ENCODE measurements at places on chromosomes 6 and 20.
A peak's percentile ranks its signal among the peaks of the same experiment; 100 is the strongest.

GRCh38 chr6:167742719-167743303 lies 83.9 kb upstream of the AFDN start:
- DNase-seq, result no peak

- peak; percentile 52 for DNase-seq
These were observed 24.9 kb upstream of the FUCA2 start for GRCh38 chr6:143536461-143536865.

DNA sequence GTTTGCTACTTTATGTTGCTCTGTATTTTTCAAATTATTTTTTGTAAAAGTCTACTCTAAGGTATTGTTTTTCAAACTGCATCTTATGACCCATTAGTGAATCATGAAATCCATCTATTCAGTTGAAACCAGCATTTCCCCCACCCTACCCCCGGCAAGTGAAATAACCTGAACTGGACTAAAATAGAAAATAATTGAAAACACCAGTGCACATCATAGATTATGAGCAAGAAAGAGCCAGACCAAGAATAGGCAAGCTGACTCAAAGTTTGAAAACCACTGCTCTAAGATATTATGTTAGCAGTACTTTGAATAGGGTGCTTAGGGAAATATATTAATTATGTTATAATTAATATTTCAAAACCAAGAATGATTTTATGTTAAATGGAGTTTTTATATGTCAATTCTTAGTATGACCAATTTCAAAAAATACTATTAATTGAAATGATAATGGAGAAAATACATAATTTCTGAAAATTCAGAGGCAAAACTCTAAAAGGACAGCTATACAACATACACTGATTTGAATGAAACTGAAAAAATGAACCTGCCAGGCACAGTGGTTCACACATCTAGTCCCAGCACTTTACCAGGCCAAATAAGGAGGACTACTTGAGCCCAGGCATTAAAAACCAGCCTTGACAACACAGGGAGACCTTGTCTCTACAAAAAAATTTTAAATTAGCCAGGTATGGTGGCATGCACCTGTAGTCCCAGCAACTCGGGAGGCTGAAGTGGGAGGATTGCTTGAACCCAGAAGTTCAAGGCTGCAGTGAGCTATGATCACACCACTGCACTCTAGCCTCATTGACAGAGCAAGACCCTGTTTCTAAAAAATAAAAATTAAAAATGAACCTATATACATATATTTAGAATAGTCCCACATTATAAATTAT lies 112.0 kb downstream of the CDK19 start:
- no peak for DNase-seq

DNA sequence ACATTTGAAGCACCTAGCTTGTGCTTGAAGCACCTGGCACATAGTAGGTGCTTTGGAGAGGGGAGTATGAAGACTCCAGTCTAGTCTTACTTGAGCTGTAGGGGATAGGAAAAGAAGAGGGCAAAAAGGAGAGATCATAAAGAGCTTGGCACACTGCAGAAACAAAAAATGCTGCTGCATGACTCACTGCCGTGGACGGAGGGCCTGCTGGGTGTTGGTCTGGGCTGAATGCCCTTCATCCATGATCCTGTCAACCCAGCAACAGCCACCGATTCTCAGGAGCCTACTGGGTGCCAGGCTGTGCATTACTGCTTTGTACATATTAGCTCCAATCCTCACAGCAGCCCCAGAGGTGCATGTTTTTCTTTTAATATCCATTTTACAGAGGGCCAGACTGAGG lies 6.0 kb downstream of the PDYN start:
- DNase-seq, result no peak

DNA sequence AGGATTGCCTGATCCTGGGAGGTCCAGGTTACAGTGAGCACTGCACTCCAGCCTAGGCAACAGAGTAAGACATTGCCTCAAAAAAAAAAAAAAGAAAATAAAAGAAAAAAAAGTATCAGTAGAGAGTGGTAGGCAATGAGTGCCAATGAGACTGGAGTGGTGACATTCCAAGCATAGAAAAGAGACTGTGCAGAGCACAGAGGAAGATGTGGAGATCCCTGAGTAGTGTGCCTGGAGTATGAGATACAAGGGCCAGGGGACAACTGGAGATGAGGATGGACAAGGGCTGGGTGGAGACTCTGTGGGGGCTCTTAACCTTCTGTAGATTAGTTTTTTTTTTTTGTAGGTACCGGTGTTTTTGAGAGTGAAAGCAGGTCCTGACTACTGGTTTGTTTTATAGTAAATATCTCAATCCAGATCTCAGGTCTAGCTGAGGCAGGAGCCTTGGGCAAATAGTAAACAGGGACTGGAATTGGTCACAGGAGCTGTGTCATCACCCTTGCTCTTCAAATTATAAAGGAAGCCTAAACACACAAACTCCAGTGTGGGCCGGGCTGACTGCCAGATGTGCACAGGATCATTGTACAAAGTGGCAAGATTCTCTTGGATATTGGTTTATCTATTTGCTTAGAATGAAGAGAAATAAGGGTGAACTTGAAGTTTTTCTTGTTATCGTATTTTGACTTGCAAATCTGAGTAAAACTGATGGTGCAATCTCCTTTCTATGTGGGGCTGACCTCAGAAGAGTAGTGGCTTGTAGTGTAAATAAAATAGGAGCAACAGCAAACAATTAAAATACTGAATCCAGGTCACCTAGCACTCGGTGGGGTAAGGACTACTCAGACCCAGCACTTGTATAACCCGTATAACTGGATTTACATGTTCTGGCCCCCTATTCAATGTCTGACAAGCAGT lies 144.9 kb downstream of the SOX4 start:
- no peak for DNase-seq

GRCh38 chr20:7195704-7196103 lies 428.2 kb downstream of the BMP2 start:
- no peak for DNase-seq

GRCh38 chr6:12164508-12164770 lies 125.7 kb upstream of the EDN1 start:
- DNase-seq, result no peak

- DNase-seq, result no peak
These were observed 54.0 kb upstream of the BTN3A2 start for GRCh38 chr6:26311012-26311384.

DNA sequence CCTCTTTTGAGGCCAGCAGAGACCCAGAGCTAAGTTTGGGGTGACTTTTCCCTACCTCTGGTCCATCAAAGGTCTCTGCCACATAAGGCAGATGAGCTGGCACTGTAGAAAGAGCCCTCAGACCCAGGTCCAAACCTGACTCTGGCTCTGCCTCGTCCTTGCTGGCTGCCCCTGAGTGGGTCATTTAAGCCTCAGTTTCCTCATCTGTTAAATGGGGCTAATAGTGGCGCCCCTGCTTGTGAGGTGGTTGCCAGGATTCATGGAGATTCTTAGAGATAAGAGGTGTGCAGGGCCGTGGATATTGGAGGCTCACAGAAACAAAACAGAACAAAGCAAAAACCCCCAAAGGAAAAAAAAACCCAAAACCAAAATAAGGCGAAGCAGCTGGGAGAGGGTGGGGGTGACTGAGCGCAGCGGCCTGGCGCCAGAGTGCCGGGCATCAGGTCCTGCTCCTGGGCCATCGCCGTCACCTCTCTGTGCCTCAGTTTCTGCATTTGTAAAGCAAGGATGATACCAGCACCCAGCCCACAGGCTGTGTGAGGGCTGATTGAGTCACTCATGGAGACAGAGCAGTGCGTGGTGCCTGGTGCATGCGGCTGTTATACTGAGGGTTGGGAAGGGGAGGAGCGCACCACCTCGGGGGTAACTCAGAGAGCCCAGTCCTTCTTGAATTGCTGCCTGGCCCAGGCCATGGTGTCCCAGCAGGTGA lies 133.8 kb upstream of the PTPN1 start:
- no peak for DNase-seq

- peak; percentile 62 for DNase-seq
These were observed 21.2 kb upstream of the MAPK13 start for GRCh38 chr6:36109092-36109491.

GRCh38 chr6:12010635-12011275 lies 1.4 kb upstream of the HIVEP1 start:
- no peak for DNase-seq

GRCh38 chr6:70549327-70549726 lies 17.4 kb upstream of the SDHAF4 start:
- DNase-seq, result no peak

DNA sequence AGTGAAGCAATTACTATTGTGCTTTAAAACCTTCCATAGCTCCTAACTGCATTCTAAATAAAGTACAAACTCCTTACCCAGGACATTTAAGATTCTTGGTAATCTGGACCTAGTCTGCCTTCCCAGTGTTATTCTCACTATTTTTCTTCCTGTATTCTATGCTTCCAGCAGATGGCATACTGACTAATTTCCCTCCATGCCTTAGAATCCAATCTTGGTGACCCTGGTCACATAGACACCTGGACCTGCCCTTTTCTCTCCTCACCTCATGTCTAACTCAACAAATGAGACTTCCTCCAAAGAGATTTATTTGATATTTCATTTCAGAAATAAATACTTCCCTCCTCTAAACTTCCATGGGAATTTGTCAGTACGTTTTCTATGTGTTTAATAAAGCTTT lies 25.8 kb downstream of the ROS1 start:
- no peak for DNase-seq

DNA sequence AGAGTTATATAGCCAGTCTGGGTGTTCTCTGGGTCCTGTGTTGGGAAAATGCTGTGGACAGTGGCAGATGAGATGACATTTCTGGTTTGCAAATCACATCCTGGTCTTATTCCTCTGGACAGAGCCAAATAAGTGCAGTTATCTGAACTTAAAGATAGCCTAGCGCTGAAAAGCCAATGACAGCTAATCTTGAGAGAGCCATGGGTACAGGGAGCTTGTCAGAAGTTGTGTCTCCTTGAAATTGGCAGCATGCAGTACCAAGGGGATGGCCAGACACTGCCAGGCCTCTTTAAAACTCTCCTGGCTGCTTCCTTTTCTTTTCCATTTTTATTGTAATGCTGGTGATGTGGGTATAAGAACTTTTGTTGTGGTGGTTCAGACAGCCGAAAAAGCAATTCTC lies 362.5 kb downstream of the FARS2 start:
- DNase-seq, result no peak

- DNase-seq, result no peak
These were observed 113.2 kb downstream of the TMEM170B start for GRCh38 chr6:11650711-11651110.

GRCh38 chr6:29519291-29520010 lies 31.7 kb upstream of the MAS1L start:
- no peak for DNase-seq

DNA sequence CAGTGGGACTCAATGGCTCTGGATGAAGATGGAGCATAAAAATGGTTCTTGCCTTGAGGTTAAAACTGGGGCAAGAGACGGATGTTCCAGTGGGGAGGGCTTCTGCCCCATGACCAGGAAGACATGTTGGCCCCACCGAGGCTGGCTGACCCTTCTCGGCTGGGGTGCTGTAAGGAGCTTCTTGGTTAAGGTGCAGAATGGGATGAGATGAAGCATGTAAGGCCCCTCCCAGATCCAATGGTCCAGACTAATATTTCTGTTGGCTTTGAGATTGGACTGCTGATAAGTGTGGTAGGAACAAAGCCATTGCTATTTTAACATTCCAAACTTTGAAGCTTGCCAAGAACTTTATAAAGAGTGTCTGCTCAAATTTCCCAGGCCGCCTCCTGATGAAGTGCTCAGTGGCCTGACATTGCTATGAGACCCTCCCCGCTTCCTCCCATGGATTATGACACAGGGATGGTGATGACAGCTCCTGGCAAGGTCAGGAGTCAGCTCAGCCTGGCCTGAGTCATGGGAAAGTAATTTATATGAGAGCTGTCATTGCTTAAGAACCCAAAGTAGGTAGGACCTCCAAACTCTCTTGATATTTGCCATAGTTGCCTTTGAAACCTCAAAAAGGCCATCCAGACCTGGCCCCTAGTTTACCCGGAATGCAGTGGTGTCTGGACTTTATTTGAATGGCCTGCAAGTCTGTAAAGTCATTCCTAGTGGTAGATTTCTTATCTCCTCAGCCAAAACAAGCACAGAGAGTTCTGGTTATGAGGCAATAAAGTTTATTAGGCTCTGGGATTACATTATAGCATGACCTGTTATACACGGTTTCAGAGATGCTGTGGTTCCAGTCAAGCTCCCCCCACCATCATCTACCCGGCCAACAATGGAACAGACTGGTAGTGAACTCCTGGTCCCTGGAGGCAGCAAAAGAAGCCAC lies 55.2 kb downstream of the TGM2 start:
- no peak for DNase-seq

- DNase-seq, result no peak
These were observed 71.5 kb upstream of the PLN start for GRCh38 chr6:118476551-118476950.

- DNase-seq, result no peak
These were observed 4.9 kb downstream of the TCF15 start for GRCh38 chr20:605237-605636.

DNA sequence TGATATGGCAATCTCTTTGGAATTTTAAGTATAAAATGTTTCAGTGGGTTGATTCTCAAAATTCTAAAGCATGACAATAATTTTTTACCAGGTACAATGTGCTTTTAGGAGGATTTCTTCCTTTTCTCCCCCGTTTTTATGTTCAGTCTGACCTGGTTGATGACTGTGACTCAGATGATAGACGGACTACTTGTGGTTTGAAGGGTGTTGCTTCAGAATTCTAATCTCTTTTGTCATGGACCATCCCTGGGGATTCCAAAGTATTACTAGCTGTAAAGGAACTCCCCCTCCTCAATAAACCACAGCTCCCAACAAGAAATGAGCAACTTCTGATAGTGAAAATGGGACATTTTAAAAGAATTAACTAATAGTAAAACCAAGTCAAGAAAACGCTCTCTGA lies 34.9 kb upstream of the TNFAIP3 start:
- no peak for DNase-seq

- no peak for DNase-seq
These were observed 158.8 kb downstream of the JARID2 start for GRCh38 chr6:15404685-15404980.

DNA sequence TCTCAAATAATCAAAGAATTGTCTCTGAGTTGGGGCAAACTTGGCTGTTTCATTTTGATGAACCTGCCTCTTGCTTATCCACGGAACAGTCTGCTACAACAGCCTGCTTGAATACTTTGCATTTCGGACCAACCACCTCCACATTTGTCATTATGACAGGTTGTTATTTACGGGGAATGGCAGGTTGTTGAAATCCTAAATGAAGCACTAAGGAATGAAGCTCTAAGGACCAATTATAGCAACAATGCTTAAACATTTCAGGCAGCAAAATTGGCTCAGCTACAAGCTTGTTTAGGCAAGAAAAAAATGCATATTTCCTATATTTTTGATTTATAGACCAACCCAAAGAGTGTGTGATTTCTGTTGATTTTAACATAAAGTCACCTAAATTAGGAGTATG lies 84.5 kb downstream of the MAP3K7 start:
- DNase-seq, result no peak

DNA sequence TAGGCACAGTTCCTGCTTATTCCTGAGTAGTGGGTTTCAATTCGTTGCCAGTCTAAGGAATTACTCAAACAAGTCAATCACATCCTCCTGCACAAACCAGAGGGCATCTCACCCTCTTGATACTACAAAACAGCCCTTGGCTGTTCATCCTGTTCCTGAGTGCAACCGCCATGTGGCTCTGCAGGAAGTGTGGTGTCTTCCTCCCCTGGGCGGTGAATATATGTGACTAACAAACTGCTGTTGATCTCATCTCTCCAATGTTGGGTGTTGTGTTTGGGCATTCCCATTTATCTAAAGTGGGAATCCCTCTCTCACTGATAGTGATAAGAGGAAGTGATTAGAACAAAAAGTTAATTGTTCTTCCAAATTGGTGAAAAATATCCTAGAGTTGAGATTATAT lies 163.0 kb downstream of the TBX18 start:
- no peak for DNase-seq

- no peak for DNase-seq
These were observed 23.5 kb downstream of the FITM2 start for GRCh38 chr20:44287272-44288097.
